Natural killer cell (primary cell): ENCODE measurements at places on chromosomes 3 and 15. TPM values are rescaled to one million over a fixed set of nuclear protein-coding genes. Genes with fewer than 3 reads are reported as not detected.

The PLS1 gene
- 1.2 TPM for total RNA-seq

The HCN4 gene
- not detected for total RNA-seq

The TLR9 gene
- total RNA-seq, result 0.21 TPM

The SPRED1 gene
- 1.5 TPM for total RNA-seq

The GPR171 gene
- 8.2 TPM for total RNA-seq

The SKOR1 gene
- 2.9 TPM for total RNA-seq

The SERINC4 gene
- 0.25 TPM for total RNA-seq

The CAPN3 gene
- 5.5 TPM for total RNA-seq

The GABRR3 gene
- not detected for total RNA-seq

The RAB6B gene
- total RNA-seq, result 2.7 TPM

The MGLL gene
- 2.7 TPM for total RNA-seq

The RETNLB gene
- total RNA-seq, result not detected

The DHX36 gene
- 97.3 TPM for total RNA-seq

The CFAP100 gene
- total RNA-seq, result not detected

The GPR176 gene
- total RNA-seq, result not detected

The SERPINI2 gene
- not detected for total RNA-seq

The IP6K2 gene
- 148 TPM for total RNA-seq

The HRH1 gene
- total RNA-seq, result not detected

The EXD1 gene
- total RNA-seq, result not detected

The ATP13A5 gene
- total RNA-seq, result not detected

The DBR1 gene
- total RNA-seq, result 18.4 TPM

The TMEM212 gene
- total RNA-seq, result not detected

The TRIM42 gene
- total RNA-seq, result not detected

The PLA2G4F gene
- not detected for total RNA-seq

The CYP1A1 gene
- total RNA-seq, result not detected

The MCF2L2 gene
- total RNA-seq, result 2.2 TPM

The COX17 gene
- total RNA-seq, result 35.6 TPM

The CCR8 gene
- total RNA-seq, result not detected

The TRMT10C gene
- 19.1 TPM for total RNA-seq

The MESD gene
- 24.5 TPM for total RNA-seq

The TMEM40 gene
- total RNA-seq, result 6.5 TPM

The IL1RAP gene
- 15.1 TPM for total RNA-seq

The CDHR4 gene
- 0.30 TPM for total RNA-seq

The SMCO1 gene
- not detected for total RNA-seq

The DNAH12 gene
- total RNA-seq, result 0.21 TPM

The MYRIP gene
- not detected for total RNA-seq

The CATSPER2 gene
- total RNA-seq, result 6.8 TPM

The GPR149 gene
- not detected for total RNA-seq

The MRPS22 gene
- total RNA-seq, result 32.4 TPM

The STAC gene
- total RNA-seq, result not detected

The FBXO40 gene
- not detected for total RNA-seq

The RNF7 gene
- 73.4 TPM for total RNA-seq

The CLK3 gene
- total RNA-seq, result 288 TPM

The NMNAT3 gene
- total RNA-seq, result 3.7 TPM

The FAM107A gene
- not detected for total RNA-seq

The THRB gene
- total RNA-seq, result not detected
